Articular chondrocyte of knee joint (primary cell): ENCODE measurements at places on chromosomes 7 and 10. TPM values are rescaled to one million over a fixed set of nuclear protein-coding genes. Genes with fewer than 3 reads are reported as not detected.

PDLIM1 gene
- total RNA-seq = 1.2 and 3.4 TPM in 2 replicates

FAM13C gene
- 7.9 and 10.7 TPM in 2 replicates for total RNA-seq

AIMP2 gene
- 45.8 and 47.8 TPM in 2 replicates for total RNA-seq

NPC1L1 gene
- under 0.01 TPM in 1 of 2 replicates, not detected in the other for total RNA-seq

GRM8 gene
- total RNA-seq = not detected in 2 replicates

LRMDA gene
- total RNA-seq = 9.5 and 19.7 TPM in 2 replicates

CHST12 gene
- total RNA-seq = 8.6 and 9.7 TPM in 2 replicates

SLC18A3 gene
- not detected in 2 replicates for total RNA-seq
